ENCODE measurements at places on chromosomes 2 and 18.

- DNase-seq = no peak
Observed at GRCh38 chr2:31962757-31963361, 47.9 kb downstream of the MEMO1 start.

- DNase-seq = peak; percentile 52
Observed at GRCh38 chr2:118003396-118003824, 10.5 kb downstream of the CCDC93 start.

GRCh38 chr2:213177679-213178078, 26.3 kb upstream of the IKZF2 start:
- DNase-seq = no peak

DNA sequence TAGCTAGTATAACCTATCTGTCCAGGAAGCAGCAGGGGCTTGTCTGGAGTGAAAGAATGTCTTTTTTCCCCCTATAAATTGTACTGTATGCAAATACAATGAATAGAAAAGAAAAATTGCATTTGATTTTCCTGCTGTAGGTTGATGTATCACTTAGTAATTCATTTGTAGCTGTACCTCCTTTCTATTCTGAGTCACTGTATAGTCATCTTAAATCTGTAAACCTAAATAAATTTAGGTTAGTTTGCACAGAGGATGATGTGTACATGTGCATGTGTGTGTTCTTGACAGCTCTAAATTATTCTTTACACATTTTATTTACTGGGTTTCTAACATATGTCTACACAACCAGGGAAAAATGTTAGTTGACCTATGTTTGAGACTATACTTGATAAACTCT, 478.7 kb upstream of the CNTNAP5 start:
- no peak for DNase-seq

DNA sequence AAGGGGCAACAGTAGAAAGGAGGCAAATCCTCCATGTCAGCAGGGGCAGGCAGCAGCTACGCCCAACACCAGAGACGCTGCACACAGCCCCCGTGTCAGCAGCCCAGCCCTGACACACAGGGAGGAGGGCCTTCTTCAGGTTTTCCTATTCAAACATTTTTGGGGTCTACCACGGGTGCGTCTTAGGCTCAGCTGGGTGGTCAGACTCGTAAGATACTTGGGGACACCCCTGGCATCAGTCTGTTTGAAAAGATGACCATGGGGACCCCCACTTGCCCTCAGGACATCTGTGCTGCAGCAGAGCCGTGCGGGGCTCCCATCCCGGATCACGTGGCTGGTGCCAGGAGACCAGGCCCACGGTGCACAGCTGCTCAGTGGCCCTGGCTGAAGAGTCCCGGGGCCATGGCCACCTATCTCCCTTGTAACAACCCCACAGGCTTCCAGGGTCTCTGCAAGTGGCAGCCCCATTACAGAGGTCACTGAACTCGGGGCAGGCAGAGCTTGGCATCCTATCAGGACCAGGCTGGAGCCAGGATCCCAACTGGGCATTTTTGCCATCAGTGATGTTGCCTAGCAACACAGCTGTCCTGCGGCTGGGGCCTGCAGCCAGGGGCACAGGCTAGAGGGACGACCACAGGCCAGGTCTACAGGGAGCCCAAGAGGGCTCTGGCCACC, 82.5 kb downstream of the EDAR start:
- no peak for DNase-seq

GRCh38 chr18:54033052-54033451, 191.4 kb downstream of the MBD2 start:
- no peak for DNase-seq

- DNase-seq = no peak
Observed at GRCh38 chr2:26892922-26893524, 45.1 kb downstream of the DPYSL5 start.

- DNase-seq = no peak
Observed at GRCh38 chr2:119480718-119481142, 43.6 kb downstream of the SCTR start.

GRCh38 chr2:234661849-234662248, 165.0 kb upstream of the ARL4C start:
- no peak for DNase-seq

DNA sequence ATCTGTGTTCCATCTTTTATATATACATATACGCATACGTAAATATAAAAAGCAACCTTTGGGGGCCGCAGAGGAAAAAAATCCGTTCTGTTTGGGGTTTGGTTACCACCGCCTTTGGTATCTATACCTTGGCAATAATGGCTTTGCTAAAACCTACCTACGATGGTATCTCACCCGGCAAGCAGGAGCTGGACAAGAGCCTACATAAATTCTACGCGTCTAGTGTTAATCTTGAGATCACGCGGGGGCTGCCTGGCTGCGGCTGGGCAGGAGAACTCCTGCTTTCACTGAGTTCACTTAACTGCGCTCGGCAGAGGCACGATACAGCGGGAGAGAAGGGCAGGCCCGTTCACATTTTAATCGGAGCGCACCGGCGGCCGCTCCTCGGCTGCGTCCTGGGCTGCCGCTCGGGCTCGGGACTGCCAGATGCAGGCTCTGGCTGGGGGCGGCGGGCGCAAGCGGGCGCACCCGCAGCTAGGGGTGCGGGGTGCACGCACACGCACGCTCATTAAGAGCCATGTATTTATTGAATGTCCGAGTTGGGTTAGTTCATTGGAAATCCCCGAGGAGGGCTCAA, 1.7 kb upstream of the POU3F3 start:
- DNase-seq = no peak

- no peak for DNase-seq
Observed at GRCh38 chr2:35099342-35099741, 1256.2 kb upstream of the CRIM1 start.

- no peak for DNase-seq
Observed at GRCh38 chr2:69943843-69944525, 17.4 kb downstream of the ASPRV1 start.

DNA sequence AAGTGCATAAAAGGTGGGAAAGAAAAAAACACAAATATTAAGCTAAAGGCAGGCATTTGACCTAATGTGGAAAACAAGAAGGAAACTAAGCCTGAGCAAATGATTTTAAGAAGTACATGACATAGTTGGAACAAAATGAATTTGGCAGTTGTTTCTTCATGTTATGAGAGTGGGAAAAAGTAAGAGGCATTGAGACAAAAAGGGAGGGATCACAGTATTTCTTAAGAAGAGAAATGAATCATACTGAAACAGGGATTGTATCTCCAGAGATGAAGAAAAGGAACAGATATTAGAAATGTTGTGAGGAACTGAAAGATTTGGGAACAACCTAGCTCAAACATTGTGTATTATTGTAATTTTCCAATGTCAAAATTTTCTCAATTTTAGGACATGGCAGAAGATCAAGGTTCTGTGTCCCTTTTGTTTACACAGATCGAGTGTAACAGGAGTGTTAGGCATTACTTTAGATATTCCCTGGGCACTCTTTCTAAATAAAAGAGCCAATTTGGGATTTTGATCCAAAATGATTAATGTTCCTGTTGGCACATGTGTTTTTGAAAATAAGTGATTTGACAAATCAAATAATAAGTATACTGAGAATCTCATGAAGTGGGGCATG, 98.6 kb downstream of the CALCRL start:
- no peak for DNase-seq

GRCh38 chr2:3125001-3125760, 252.4 kb downstream of the EIPR1 start:
- peak; percentile 75 for DNase-seq

DNA sequence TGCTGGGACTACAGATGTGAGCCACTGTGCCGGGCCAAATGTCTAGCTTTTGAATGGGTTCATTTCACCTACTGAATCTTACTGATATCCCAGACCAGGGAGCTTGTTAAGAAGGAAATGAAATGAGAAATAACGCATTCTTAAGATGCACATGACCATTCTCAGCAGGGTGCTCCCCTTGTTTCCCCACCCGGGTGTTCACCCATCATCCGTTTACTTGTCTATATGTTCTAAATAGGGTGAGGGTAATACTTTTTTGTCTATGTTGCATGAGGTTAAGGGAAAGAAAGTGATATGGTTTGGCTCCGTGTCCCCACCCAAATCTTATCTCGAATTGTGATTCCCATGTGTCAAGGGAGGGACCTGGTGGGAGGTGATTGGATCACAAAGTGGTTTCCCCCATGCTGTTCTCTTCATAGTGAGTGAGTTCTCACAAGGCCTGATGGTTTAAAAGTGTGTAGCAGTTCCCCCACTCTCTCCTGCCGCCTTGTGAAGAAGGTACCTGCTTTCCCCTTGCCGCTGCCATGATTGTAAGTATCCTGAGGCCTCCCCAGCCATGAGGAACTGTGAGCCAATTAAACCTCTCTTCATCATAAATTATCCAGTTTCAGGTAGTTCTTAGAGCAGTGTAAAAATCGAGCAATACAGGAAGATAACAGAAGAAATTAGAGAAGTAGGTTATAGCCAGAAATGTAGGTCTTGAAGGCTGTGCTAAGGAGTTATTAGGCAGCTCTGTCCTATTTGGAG, 129.1 kb downstream of the DDX1 start:
- DNase-seq = no peak

DNA sequence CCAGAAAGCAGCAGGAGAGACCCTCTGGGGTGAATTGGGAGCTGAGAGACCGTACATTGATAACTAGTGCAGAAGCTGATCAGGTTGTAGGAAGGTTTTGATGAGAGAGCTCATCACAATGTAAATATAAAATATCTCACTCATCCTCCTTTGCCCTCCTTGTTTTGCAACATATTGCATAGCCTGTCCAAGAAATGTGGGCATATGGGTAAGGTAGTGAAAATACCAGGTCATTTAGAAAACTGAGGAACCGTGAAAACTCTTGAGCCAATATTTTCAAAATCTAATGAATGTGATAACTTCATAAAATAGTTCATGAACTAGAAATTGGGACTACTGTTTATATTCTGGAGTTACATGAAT, 31.4 kb downstream of the C18orf54 start:
- DNase-seq = no peak

DNA sequence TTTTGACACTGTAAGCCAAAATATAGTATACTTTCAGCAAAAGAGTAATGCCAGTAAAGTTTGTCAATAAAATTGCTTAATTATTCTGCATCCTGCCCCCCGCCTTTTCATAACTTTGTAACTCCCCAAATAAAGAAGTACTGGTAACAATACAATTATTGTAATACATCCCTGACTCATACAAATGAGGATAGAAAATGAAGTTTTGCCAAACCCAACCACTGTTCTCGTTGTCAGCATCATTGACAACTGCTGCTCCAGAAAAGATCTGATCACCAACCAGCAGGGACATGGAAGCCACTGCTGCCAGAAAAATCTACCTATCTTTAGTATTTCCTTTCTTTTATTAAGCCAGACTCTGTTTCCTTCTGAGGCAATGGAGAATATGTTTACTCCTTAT, 27.1 kb downstream of the SCN3A start:
- no peak for DNase-seq

- no peak for DNase-seq
Observed at GRCh38 chr2:241412144-241412543, 56.1 kb downstream of the FARP2 start.

GRCh38 chr2:157229572-157229971, 27.9 kb upstream of the GALNT5 start:
- no peak for DNase-seq

GRCh38 chr2:100451092-100451491, 19.2 kb upstream of the NMS start:
- DNase-seq = no peak

DNA sequence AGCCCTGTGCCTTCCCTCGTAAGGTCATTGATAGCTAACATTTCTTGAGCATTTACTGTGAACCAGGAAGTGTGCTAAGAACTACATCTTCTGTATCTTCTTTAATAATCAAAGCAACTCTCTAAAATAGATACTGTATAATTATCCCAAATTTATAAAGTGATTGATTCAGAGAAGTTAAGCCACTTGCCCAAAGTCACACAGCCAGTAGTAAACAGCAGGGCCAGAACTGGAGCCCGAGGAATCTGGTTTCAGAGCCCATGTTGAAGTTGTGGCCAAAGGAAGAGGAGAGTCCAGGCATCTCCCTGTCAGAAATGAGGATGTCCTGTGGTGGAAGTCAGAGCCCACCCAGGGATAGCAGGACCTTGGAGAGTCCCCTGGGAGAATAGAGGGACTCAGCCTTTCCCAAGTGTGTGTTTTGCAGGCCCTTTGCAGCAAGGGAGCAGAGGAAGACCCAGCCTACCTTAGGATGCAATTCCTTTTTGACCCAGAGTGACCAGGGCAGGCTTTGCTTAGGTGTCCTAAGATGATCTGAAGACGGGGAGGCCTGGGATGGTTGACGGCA, 134.2 kb downstream of the DYSF start:
- DNase-seq = no peak

GRCh38 chr2:148557844-148558436, 86.6 kb upstream of the EPC2 start:
- DNase-seq = no peak

DNA sequence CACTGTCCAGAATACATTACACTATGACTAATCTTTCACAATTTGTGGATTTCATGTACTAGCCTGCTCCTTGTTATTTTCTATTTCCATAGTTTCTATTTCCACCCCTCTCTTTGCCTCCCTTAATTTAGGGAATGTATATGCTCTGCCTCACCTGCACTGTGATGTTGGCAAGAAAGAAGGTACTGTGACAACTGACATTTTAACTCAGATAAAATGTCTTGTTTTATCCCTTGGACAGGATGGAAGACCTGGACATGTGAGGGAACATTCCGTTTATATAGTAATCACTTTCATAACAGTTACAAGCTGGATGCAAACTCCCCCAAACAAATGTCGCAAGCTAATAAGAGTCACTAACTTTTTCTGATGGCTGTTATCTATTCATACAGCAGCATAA, 21.5 kb upstream of the DSG3 start:
- no peak for DNase-seq

DNA sequence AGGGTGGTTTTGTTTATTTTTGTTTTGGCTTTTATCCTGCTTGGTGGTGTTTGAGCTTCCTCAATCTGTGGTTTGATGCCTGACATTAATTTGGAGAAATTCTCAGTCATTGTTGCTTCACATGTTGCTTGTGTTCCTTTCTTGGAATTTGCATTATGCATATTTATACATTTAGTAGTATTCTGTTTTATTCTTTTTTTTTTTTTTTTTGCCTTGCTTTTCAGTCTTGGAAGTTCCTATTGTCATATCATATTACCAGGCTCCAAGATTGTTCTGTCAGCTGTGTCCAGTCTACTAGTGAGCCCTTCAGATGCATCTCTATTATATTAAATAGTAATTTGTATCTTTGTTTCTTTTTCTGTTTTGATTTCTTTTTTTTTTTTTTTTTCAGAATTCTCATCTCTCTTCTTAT, 77.0 kb downstream of the EPC2 start:
- DNase-seq = no peak

GRCh38 chr18:48132797-48133655, 202.6 kb upstream of the SMAD2 start:
- DNase-seq = no peak

DNA sequence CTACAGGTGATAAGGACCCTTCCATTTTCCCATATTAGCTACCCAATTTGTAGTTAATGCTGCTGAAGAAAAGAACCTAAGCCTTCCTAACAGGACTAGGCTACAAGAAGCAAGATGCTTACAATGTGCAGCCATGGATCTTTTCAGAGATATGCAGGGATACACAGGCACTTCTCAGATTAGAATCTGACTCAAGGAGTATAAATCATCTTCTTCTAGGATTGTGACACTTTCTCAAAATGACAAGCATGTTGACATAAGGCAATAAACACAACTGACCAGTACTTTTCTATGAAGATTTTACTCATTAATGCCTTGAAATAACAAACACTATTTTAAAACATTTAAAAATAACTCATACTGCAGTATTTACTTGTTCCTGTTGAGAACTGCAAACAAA, 127.9 kb upstream of the ACVR2A start:
- no peak for DNase-seq
